ENCODE measurements at places on chromosomes 7 and 10.

GRCh38 chr7:46775776-46776175 is 806.1 kb downstream of the TNS3 start:
- no peak for ATAC-seq

GRCh38 chr7:22301790-22302189 is 55.2 kb downstream of the RAPGEF5 start:
- no peak for ATAC-seq

GRCh38 chr10:105328503-105329133 is 687.5 kb downstream of the SORCS3 start:
- no peak for ATAC-seq

- ATAC-seq = no peak
These were observed 23.5 kb downstream of the RHOBTB1 start for GRCh38 chr10:60920479-60920878.

GRCh38 chr10:49642311-49642710 is 28.5 kb downstream of the CHAT start:
- no peak for ATAC-seq

GRCh38 chr10:59375990-59376389 is 13.6 kb upstream of the FAM13C start:
- ATAC-seq = no peak

DNA sequence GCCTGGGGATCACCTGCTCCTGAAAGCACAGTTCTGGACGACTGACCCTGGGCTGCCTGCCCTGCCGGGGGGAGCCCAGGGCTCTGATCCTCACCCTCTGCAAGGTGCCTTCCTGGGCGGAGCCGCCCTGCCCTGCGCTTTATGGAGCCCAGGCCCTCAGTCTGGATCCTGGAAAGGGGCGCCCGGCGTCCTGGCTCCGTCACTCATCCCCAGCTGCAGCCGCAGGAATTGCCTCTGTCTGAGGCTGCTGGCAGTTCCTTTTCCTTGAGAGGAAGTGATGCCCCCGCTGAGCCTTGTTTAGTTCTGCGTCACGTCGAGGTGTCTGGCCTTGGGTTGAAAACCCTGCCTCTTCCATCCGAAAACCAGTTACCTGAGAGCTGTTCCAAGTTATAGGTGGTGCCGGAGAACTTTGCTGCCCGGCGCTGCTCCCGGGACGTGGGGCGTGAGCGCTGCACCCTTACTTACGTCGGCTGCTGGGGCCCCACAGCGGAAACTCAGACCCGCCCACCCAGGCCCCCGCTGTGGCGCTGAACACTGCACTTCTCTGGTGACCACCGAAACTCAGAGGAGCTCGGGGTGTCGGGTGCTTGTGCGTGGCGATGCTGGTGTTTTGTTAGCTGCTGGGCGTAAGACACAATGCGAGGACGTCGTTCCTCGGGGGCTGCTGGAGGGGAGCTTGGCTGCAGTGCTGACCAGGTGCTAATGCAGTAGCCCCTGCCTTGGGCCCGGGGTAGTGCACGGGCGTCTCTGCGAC is 5.4 kb downstream of the MAFK start:
- ATAC-seq = no peak

GRCh38 chr10:78211561-78212051 is 177.9 kb downstream of the RPS24 start:
- peak; percentile 19 for ATAC-seq

DNA sequence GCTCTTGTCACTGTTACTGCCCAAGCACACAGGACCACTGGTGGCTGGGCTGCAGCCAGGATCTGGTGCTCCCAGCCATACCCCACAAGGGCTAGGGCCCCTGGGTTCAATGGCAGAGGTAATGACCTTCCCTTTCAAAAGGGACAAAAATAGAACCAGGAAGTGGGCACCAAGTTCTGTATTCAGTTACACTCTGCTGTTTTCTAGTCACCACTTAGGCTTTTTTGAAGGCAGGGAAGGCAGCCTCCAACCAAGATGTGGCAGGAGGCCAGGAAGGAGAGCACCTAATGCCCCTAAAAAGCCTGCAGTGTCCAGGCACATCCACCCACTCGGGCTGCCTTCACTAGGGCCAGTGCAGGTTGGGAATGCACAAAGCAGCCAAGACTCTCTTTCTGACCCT is 47.8 kb downstream of the NOD1 start:
- ATAC-seq = no peak

GRCh38 chr10:29022513-29022912 is 266.4 kb upstream of the LYZL1 start:
- ATAC-seq = peak; percentile 21

- no peak for ATAC-seq
These were observed 1.3 kb downstream of the KAT6B start for GRCh38 chr10:74827694-74828093.

DNA sequence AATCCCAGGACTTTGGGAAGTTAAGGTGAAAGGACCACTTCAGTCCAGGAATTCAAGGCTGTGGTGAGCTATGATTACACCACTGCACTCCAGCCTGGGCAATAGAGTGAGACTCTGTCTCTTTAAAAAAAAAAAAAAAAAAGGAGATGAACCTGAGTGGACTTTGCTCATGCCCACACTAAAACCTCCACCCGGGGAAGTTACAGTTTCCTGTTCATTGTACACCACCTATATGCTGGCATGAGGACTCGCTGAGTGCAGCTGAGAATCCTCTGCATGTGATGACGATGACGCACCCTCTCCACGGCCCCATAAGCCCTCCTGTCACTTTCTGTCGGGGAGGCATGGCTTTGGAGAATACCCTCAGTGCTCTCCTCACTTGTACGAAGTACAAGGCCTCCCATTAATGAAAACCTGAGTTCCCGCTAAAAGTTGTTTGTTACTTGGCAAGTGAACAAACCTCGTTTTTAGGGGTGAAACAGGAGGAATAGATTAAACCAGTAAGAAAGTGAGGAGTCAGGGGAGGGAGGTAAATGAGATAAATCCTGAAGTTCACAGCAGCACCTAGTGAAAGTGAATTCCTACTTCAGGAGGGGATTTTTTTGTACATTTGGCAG is 15.9 kb downstream of the TMEM176B start:
- no peak for ATAC-seq

DNA sequence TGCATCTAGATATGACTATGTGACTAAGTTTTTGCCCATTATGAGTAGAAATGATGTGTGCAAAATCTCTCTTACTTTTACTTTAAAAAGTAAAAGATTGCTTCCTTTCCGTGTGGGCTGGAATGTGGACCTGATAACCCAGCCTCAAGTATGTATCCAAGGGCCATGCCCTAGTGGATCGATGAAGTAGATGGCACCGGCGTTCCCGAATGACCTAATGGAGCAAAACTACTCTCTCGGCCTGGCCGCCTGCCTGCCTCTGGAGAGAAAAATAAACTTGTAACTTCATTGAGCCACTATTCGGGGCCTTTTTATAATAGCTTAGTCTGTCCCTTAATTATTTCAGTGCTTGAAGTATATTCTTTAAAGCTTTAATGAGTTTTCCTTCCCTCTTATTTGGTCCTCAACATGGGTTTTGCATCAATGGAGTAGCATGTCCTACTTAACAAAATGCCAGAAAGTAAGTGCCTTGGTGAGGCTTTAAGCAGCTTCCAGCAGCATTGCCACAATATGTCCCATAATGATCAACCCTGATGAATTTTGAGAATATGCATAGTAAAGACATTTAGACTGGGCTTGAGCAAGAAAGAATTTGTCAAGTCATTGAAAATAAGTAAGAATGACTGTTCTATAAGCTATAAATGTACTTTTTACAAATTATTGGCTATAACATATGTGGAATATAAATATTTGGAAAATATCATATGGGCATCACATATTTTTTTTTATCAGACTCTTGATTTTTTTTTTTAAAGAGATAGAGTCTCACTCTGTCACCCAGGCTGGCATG is 61.4 kb downstream of the PLXDC2 start:
- ATAC-seq = no peak

- no peak for ATAC-seq
These were observed 42.4 kb downstream of the PDK4 start for GRCh38 chr7:95553939-95554338.

DNA sequence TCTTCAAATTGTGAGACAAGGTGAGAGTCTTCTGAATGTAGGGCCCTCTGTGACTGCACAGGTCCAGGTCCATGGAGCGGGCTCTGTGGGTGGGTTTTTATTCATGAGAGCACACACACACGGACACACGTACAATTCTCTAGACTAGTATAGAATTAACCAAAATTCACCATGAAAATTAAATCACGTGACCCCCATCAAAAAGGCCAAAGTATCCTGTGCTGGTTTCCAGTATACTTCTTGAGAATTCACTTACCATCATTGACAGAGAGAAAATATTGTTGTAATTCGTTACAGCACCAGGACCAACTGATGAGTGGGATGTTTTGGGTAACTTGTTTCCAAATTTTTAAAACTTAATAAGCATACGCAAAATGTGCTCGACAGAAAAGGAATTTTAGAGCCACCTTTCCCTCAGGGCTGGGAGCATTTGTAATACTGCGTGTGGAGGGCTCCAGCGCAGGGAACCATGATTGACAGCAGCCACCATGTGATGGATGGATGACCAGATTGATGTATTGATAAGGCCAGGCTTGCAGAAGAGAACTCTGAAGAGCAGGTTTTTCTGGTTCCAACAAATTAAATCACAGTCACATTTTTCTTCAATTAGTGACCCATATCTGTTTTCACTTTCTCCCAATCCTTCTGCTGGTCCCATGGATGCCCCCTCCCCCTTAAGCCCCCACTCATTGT is 14.9 kb upstream of the DNTT start:
- ATAC-seq = no peak

DNA sequence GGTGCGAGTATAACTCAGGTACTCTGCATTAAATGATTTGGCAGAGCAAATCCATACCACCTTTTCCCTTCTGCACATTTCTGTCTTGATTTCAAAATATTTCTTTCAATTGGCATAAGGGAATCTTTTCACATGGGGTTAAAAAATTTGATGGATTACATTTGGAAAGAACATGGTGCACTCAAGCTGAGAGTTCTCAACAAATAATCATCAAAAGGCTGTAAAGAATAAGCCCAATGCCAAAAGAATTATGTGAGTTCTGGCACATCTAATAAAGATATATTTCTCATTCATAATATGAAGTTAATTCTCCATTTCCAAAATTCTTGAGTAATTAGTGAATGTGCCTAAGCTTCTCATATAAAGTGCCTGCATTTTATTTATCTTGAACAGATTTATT is 223.1 kb downstream of the GPR37 start:
- ATAC-seq = no peak

GRCh38 chr7:155521743-155522398 is 24.5 kb downstream of the CNPY1 start:
- no peak for ATAC-seq
